ENCODE measurements at places on chromosomes 5 and 9. TPM values are rescaled to one million over a fixed set of nuclear protein-coding genes. Genes with fewer than 3 reads are reported as not detected.

CD74 gene
- total RNA-seq = 5.7 TPM

FGD3 gene
- not detected for total RNA-seq

ADRA1B gene
- under 0.01 TPM for total RNA-seq

CBY3 gene
- total RNA-seq = not detected

ENC1 gene
- 32.2 TPM for total RNA-seq

CTXN3 gene
- not detected for total RNA-seq

MOB3B gene
- total RNA-seq = 2.0 TPM

CARD6 gene
- total RNA-seq = 18.3 TPM

SH3GL2 gene
- total RNA-seq = 0.06 TPM

CATSPER3 gene
- total RNA-seq = not detected

TTLL11 gene
- 1.5 TPM for total RNA-seq

NUTM2G gene
- total RNA-seq = not detected

ZNF462 gene
- 6.8 TPM for total RNA-seq

NR5A1 gene
- not detected for total RNA-seq

SLC25A2 gene
- 0.16 TPM for total RNA-seq

CCDC180 gene
- total RNA-seq = 0.32 TPM

OR2K2 gene
- total RNA-seq = not detected

RANBP17 gene
- 5.5 TPM for total RNA-seq
